ENCODE measurements at places on chromosomes 1 and 21. TPM values are rescaled to one million over a fixed set of nuclear protein-coding genes. Genes with fewer than 3 reads are reported as not detected.

The SLX9 gene
- 81.0 TPM for total RNA-seq

DNA sequence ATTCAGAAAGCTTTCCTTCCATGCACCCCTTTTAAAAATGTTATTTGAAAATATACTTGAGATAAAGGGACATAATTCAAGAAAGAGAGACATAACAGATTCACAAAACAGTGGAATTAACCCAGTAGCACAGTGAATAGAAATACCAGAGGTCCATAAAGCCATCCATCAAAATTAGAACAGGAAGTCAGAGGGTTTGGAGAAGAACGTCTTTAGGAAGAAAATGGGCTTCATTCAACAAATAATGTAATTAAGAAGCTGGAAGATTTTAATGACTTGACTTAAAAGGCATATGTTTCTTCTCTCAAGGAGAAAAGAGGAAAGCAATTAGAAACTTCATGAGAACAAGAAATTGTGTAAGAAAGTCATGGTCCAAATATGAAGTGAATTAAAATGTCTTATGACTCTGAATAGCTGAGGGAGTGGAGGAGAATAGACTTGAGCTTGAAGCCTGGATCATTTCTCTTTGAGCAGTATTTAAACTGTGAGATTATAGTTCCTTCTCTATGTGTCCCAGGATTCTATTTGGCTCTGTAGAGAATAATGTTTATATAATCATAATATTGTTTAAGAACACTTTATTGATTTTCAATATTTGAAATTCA is 7.9 kb upstream of the HCRTR1 start:
- no peak for DNase-seq

GRCh38 chr1:58749646-58750045 is 34.2 kb downstream of the JUN start:
- no peak for DNase-seq

The KIF17 gene
- 14.3 TPM for total RNA-seq

The ASB17 gene
- total RNA-seq, result not detected

DNA sequence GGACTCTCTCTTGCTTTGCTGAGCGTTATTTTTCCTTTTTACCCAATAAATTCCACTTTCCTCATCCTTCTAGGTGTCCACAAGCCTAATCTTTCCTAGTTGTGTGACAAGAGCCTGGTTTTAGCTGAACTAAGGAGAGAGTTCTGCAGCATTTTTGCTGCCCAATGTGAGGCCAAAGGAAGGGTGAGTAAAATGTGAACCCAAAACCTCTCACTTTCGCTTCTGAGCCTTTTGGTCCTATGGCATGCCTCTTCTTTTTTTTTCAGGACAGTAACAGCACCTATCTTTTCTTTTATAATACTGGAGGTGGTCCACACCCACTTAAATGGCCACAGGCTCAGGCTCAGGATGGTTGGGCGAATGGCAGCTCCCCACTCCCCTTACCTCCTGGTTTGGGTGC is 111.1 kb downstream of the COP1 start:
- no peak for DNase-seq

The FAM151A gene
- 0.11 TPM for total RNA-seq

The CLCNKA gene
- total RNA-seq, result 2.7 TPM

GRCh38 chr1:229089586-229090208 is 181.2 kb upstream of the RAB4A start:
- no peak for DNase-seq

DNA sequence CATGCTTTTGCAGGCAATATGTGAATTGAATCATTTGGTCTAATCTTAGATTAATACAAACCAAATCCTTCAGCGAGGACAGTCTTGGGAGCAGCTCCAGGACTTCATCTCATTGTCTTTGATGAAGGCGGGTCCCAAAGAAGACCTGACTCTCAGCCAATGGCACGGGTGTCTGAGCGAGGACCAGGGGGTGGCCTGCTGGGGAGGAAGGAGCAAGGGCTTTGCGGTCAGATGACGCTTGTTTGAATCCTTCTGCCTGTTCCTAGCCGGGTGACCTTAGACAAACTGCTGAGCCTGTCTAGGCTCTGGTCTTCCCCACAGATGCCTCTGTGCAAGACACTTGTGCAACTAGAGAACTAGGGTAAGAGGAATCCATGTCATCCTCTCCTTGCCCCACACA is 312.1 kb upstream of the VAMP3 start:
- DNase-seq, result no peak

Measured in WTC11 (cell line).